Aorta (tissue), 5 donors: ENCODE measurements at places on chromosomes 11 and 22.

- DNase-seq: peak; percentile 71
Observed at GRCh38 chr11:609341-609811, 6.4 kb downstream of the IRF7 start.

DNA sequence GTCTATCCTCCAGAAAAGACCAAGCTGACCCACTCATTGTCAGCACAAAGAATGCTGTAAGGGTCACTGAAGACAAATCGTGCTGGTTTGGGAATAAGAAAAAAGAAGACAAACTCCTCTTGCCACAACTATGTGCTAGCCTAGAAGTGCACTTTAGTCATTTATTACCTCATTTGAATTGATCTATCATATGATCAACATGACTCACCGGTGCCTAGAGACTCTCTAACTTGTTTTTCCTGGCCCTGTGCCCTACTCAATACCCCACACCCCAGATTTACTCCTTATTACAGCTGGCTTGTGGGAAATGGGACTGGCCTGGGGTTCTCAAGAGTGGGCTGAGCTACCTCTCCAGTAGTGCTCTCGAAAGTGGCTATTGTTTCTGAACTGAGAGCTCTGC is 35.9 kb upstream of the HORMAD2 start:
- no peak for DNase-seq

DNA sequence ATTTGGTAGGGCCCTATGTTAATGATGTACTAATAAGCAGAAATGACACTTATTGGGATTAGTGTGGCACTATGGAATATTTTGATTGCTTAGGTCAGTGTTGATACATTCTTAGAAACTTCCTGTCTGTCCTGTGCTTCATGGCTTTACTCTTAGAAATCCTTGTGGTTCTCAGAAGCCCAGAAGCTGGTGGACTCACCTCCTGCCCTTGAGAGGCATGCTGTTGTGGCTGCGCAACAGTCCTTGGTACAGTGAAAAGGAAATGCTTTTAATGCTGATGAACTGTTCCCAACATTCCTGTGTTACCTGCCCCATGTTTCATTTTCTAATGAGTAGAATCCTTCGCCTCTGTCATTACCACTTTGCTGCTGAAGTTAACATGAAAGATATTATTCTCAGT is 52.4 kb upstream of the MYO18B start:
- no peak for DNase-seq

DNA sequence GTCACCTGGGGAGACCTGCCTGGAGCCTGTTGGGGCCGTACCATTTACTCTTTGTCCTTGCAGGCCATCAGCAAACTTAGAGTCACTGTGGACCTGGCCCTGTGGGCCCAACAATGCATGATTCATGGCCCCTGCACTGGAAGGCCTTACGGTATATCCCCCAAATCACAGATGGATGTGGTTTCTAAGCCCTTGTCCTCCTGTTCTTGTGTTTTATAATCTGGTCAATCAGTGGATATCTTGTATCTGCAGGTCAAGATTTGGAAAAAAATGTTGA is 6.2 kb downstream of the TSKU start:
- DNase-seq: no peak

- no peak for DNase-seq
Observed at GRCh38 chr11:61022311-61023085, 51.0 kb downstream of the CD6 start.

DNA sequence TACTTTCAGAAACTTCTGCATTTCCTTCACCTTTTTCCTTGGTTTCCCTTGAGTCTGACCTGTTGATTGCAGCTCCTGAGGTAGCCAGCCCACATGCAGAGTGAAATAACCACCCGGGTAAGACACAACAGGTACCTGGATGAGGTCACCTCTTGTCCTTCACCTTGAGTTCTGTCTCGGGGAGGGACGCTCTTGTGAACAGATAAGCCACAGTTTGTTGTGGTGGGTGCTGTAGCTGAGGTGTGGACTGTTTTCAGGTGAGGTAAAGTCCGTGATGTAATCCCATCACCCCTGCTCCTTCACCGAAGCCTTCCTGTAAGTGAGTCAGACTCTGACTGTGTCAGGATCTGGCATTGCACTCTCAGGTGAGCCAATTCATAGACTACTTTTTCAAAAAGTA is 183.1 kb downstream of the NAV2 start:
- no peak for DNase-seq

DNA sequence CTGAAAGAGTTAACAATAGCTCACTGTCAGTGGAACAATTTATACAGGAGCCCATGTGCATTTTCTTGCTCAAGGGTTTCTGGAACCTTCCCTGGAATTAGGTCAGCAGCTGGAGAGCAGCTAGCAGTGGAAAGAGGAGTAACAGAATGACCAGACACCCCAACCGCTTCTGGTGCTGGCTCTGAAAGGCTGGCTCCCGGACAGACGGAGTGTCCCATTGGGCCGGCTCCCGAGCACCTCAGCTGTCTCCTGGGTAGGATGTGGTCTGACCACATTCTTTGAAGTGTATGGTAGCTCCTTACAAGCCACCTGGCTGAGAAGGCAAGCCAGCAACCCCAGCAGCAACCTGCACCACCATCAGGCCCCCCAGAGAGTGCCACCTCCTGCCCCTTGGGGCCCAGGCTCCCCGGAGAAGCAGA is 44.7 kb downstream of the ABTB2 start:
- no peak for DNase-seq

DNA sequence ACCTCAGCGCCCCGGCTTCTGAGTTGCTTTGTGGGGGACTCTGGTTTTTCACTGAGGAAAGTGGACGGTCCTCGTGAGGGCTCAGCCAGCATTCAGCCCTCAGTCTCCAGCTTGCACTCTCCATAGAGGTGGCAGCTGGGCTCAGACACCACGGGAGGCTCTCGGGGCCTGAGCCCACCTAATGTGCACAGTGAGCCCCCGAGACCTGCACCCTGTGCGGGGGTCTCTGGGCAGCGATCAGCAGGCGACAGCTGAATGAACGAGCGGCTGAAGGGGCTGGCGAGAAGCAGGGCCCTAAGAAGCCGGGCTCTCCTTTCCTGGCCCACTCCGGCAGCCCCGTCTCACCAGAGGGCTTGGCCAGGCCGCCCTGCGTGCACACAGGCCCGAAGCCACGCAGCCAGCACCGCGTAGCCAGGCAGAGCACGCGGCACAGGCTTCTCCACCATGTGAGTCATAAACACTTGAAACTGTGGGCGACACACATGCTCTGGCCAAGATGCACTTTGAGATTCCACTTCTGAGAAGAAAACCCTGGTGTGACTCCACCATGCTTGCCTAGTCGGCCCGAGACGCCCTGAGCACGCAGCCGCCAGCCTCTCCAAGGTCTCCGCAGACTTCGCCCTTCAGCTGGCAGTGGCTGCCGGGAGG is 28.0 kb downstream of the TOLLIP start:
- no peak for DNase-seq

DNA sequence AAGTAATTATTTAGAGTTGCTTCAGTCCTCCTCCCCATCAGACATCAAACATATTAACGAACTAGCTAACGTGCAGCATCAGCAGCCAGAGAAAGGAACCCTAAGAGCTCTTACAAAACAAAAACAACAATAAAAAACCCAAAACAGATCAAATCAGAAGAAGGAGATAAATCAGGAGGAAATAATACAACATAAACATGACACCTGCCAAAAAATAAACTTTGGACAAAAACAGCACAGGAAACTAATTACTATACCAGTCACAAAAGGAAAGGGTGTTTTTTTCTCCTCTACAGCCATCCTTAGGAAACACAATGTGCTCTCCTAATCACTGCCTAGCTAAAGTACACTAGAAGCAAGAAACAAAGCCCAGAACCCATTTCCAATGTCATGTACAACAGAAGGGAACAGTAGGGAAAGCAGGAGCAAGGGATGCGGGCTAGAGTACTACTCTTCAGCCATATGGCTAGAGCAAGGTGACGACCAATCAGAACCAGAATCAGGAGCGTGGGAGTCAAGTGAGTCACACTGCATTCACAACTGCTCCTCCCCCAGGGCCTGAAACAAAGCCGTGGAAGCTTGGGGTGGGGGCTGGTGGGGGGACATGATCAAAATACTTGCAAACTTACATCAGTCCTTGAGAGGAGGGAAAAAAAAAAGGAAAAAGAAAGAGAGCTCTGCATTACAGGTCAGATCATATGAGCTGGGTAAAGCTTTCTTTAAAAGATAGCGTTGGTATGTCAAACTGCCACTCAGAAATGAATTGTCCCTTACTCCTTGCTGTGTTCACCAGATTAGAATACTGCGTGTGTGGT is 60.4 kb downstream of the LARGE2 start:
- no peak for DNase-seq

- no peak for DNase-seq
Observed at GRCh38 chr22:41041532-41041931, 50.9 kb upstream of the EP300 start.

GRCh38 chr11:96035031-96035739 is 111.3 kb upstream of the MTMR2 start:
- no peak for DNase-seq

DNA sequence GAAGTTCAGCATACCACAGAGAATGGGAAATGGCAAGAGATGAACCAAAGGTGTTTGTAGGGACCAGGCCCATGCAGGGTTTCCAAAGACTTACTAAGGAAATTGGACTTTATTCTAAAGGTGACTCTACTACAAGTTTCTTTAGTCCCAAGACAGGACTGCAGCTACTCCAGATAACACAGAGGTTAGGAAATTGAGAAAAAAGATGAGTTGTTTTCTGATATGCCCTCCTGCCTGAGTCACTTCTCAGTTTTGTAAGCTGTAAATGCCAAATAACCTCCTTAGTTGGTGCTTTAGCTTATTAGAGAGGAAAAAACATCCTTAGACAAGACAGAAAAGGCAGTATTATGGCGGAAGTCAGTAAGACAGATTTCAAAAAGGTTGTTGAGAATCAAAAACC is 95.9 kb downstream of the C11orf58 start:
- DNase-seq: no peak

- no peak for DNase-seq
Observed at GRCh38 chr11:11978098-11978637, 30.3 kb downstream of the DKK3 start.

- peak; percentile 82 for DNase-seq
Observed at GRCh38 chr22:40855979-40856512, 393 bp downstream of the ST13 start.

DNA sequence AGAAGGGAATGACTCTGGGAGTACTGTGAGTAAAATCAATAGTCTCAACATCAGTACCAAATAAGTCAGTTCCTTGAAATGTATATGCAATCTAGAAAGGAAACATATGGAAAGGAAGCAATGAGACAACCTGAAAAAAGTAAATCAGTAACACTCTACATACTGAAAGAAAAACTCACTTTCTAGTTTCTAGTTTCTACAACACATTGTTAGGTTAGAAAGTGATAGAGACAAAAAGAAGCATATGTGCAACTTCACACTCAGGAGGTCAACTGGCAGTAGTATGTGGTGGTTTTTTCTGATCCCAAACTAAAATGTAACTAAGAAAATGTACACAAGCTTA is 156.5 kb upstream of the SOX6 start:
- no peak for DNase-seq

DNA sequence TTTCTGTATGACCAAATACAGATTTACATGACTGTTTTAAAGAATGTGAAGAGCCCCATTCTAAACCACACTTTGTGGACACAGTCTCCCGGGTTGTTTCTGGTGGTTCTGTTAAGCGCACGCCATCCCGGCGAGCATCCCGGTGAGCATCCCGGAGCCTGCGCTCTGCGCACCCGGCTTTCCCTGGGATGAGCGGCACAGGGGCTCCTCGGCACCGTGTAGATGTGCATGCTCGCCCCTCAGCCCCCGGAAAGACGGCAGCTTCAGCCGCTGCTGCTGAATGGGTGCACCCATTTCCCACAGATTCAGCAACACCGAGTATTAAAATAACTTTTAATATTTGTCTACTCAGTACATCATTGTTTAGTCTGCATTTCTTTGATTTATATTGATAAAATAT is 36.0 kb downstream of the GLB1L2 start:
- DNase-seq: peak; percentile 62

DNA sequence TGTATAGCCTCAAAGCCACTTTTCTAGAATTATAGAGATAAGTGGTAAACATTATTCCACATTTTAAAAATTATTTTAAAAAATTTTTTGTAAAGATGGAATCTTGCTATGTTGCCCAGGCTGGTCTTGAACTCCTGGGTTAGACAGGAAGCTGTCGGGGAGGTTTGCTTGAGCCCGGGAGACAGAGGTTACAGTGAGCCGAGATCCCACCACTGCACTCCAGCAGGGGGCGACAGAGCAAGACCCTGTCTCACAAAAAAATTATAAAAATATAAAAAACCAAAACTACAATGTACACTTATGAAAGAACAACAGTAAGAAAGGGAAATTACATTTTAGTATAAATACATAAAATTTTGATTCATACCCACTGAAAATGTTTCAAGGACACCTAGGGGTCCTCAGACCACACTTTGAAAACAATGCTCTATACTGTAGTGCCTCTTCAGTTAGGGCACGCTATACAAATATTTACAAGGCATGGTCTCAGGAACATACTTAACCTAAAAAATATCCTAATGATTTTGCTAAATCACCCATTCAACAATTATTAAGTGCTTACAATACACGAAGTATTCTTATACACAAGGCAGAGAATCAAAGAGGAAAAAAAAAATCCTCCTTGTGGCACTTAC is 111.2 kb downstream of the MRTFA start:
- DNase-seq: peak; percentile 63

- no peak for DNase-seq
Observed at GRCh38 chr11:58770627-58771457, 39.1 kb upstream of the GLYAT start.

DNA sequence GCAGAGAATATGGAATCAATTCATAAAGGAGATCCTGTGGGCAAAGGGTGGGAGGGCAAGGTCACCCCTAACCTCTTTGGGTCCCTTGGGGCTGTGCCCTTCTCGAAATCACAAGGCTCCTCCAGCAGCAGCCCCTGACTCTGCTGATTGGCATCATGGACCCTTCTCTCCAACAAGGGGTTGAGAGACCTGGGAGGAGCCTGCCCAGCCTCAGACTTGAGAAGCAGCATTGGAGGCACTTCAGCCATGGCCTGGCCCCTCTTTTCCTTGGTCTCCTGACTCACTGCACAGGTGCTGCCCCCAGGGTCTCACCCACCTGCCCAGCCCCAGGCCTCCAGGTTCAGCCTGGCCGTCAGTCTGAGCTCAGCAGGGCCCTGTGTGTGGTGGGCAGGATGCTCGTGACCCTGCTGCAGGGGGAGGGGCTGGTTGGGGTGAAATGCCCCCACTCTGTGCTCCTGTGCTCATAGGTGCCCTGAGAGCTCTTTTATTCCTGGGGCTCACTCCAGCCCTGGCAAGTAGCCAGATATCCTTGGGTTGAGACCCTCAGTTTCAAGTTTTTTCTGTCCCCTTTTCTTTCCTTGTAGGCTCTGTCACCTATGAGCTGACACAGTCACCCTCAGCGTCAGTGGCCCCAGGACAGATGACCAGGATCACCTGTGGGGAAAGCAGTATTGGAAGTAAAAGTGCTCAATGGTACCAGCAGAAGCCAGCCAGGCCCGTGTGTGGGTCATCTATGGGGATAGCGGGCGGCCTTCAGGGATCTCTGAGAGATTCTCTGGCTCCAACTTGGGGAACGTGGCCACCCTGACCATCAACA is 110.8 kb downstream of the GGTLC2 start:
- no peak for DNase-seq

GRCh38 chr11:97657852-97658251 is 1268.0 kb downstream of the JRKL start:
- DNase-seq: no peak
